Bronchial smooth muscle cell (primary cell): ENCODE measurements at places on chromosomes 16 and 17. TPM values are rescaled to one million over a fixed set of nuclear protein-coding genes. Genes with fewer than 3 reads are reported as not detected.

The MYOCD gene
- total RNA-seq: 0.32 TPM in 1 of 2 replicates, not detected in the other

The TERB1 gene
- total RNA-seq: under 0.01 and 0.09 TPM in 2 replicates

The C16orf92 gene
- not detected in 2 replicates for total RNA-seq

The ZNF287 gene
- total RNA-seq: 5.4 and 5.8 TPM in 2 replicates

The G6PC1 gene
- total RNA-seq: 0.16 TPM in 1 of 2 replicates, not detected in the other

The SOX15 gene
- 0.17 and 0.32 TPM in 2 replicates for total RNA-seq

The KRTAP16-1 gene
- total RNA-seq: not detected in 2 replicates
